ENCODE measurements at places on chromosomes 7 and 10. TPM values are rescaled to one million over a fixed set of nuclear protein-coding genes. Genes with fewer than 3 reads are reported as not detected.

The TMEM236 gene
- total RNA-seq, result not detected

The CREB5 gene
- total RNA-seq, result 5.2 TPM

The CACNB2 gene
- total RNA-seq, result 0.07 TPM

The SORBS1 gene
- 3.7 TPM for total RNA-seq

The CDC14C gene
- total RNA-seq, result not detected
